ENCODE measurements at places on chromosomes 2 and 18.

GRCh38 chr2:205217004-205217403 lies 465.3 kb upstream of the NRP2 start:
- no peak for DNase-seq

GRCh38 chr2:64594226-64594989 lies 59.3 kb downstream of the SERTAD2 start:
- no peak for DNase-seq

DNA sequence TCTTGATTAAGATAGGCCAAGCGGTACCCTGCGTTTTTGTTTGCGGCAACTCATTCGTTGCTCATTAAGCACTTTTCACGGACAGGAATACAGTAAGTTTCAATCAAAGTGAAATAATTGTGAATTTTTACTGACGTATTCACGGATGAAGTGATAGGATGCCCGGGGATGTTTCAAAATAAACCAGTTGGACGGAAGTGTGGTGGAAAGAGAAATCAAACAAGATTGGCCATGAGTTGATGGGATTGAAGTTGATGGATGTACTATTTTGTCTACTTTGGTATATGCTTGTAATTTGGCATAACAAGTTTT lies 481 bp downstream of the TMEM177 start:
- no peak for DNase-seq

- no peak for DNase-seq
These were observed 55.3 kb upstream of the SULT1C3 start for GRCh38 chr2:108184419-108184818.

All from stimulated activated CD4-positive, alpha-beta T cell treated with anti-CD3 and anti-CD28 coated beads, Interleukin-15, amount 100 ng/mL, for 48 hours (primary cell).